ENCODE measurements at places on chromosomes 1 and 21. TPM values are rescaled to one million over a fixed set of nuclear protein-coding genes. Genes with fewer than 3 reads are reported as not detected.

GRCh38 chr1:54606096-54606989, 17.0 kb downstream of the FAM151A start:
- peaks cover 17% of the 10 kb centered on the region for H3K4me1 ChIP-seq
- DNase-seq = no peak
- H3K36me3 ChIP-seq = no peaks in the 10 kb centered on the region

DNA sequence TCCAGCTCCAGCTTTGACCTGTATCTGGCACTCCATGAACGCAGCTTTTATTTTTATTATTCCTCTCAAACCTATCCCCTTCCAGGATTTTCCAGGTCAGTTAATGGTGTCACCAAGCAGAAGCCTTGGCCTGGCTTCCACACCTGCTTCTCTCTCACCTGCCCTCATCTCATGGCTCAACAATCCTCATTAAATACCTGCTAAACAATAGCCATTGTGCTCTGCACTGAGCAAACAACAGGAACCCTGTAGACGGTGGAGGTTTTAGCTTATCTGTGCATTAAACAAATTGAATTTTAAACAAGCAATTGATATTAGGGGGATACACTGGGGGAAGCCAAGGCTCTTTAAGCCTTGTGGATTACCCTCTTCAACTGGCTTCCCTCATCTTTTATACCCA, 15.3 kb downstream of the PYCR2 start:
- peak; percentile 6 for DNase-seq
- no peaks in the 10 kb centered on the region for H3K27me3 ChIP-seq
- H3K4me1 ChIP-seq = peaks cover 10% of the 10 kb centered on the region
- H3K36me3 ChIP-seq = no peaks in the 10 kb centered on the region

DNA sequence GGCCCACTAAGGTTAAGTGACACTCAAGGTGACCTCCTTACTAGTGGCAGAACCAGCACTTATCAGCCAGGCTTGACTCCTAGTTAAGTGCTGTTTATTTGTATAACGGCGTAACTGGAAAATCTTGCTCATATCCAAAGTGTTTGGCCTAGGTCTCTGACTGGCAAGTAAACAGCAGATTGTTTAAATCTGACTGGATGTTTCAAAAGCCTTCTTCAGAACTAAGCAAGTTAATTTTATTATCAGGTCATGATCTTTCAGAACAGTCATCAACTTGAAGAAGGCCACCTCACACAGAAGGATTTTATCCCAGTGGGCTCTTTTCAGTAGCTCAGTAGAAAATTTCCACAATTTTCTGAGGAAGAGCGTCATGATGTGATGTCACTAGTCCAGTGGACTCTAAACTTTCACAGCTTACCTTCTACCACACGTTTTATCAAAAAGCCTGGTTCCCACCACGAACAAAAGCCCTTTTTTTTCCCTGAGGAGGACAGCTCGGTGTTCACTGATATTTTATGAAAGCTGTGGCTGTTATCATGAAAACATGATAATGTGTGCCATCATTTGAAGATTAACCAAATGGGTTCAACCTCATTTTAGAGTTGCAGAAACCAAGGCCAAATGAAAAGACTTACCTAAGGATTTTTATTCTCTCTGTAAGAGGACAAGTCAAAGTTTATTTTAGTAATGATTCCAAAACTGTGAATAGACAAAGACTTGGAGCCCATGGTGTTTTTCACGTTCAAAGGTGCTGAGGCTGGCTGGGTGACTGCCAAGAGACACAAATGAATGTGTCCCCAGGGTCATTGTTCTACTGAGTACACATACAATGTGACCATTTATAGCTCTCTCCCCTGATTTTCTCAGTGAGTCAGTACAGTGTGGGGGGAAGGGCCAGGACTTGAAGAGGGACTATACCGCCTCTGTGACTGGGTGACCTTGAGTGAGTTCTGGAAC, 9.1 kb downstream of the SGIP1 start:
- H3K4me3 ChIP-seq = no peak overlapping the region
- no peaks in the 10 kb centered on the region for H3K4me1 ChIP-seq
- peaks cover 4% of the 10 kb centered on the region for H3K27me3 ChIP-seq
- H3K36me3 ChIP-seq = no peaks in the 10 kb centered on the region

GRCh38 chr1:71987181-71987580, 295.2 kb downstream of the NEGR1 start:
- DNase-seq = no peak
- no peaks in the 10 kb centered on the region for H3K4me1 ChIP-seq
- no peaks in the 10 kb centered on the region for H3K36me3 ChIP-seq
- H3K27ac ChIP-seq = no peak overlapping the region
- H3K4me3 ChIP-seq = no peak overlapping the region
- no peaks in the 10 kb centered on the region for H3K27me3 ChIP-seq

GRCh38 chr1:204139088-204139487, 12.8 kb downstream of the ETNK2 start:
- no peak overlapping the region for H3K4me3 ChIP-seq
- H3K27ac ChIP-seq = no peak overlapping the region
- peaks cover 31% of the 10 kb centered on the region for H3K27me3 ChIP-seq
- no peak for DNase-seq
- H3K36me3 ChIP-seq = no peaks in the 10 kb centered on the region

DNA sequence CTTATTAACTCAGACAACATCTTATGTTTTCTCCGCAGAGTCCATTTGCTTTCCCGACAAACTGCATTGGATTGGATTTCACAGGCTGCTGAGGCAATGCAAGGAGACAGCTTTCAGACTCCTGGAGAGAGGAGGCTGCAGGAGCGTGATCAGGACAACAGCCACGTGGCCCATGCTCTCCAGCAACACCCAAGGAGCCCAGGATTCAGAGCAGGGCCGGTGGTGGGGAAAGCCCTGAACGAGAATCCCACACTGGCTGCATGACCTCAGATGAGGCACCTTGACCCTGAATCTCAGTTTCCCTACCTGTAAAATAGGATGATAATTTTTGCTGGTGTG, 78.3 kb upstream of the NFASC start:
- no peak overlapping the region for H3K4me3 ChIP-seq
- H3K36me3 ChIP-seq = no peaks in the 10 kb centered on the region
- no peaks in the 10 kb centered on the region for H3K4me1 ChIP-seq
- no peak for DNase-seq
- no peak overlapping the region for H3K27ac ChIP-seq

DNA sequence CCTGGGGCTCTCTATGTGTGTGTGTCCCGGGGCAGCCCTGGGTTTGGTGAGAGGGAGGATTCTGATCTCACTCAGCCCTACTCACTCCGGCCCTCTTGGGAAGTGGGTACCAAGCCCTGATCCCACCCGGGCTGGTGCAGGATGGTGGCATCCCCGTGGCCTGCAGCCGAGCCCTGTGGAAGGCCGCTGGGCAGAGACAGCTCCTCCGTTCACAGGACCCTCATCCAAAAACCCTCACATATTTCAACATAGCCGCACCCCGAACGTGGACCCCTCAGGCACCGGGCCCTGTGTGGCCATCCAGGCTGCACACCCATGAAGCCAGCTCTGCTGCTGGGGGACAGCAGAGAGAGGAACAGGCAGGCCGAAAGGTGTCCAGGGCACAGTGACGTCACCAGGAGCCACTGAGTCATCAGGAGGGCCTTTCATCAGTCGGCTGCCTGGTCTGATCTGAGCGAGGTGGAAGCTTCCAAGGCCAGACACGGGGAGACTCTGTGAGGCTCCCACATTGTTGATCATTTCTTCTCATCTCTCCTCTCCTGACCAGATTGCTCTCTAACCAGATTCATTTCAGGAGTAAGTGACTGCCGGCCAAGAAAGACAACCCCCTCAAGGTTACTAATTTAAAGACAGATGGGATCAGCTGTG, 16.2 kb upstream of the GPR157 start:
- 0 out of 3 replicates have a peak, but pooled peaks cover 2% of the 10 kb centered on the region for H3K4me1 ChIP-seq
- no peak overlapping the region for H3K27ac ChIP-seq
- H3K36me3 ChIP-seq = no peaks in the 10 kb centered on the region
- peak; percentile 41 for DNase-seq
- H3K27me3 ChIP-seq = peaks cover 46% of the 10 kb centered on the region

DNA sequence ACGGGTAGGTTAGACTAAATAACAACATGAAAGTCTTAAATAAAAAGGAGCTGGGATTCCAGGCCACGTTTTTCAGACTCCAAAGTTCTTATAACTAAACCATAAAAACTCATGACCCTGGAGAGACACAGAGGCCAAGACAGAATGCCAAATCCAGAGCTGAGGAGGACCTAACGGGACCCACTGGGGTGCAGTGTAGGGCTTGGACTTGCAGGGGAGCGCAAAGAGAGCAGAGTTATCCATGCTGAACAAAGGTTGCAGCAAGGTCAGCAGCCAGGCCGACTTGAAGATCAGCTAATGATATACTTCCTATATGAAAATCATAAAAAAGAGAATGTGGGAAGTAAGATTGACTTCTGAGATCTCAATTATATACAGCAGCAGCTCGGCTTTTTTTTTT, 237.1 kb downstream of the TM2D1 start:
- no peak overlapping the region for H3K27ac ChIP-seq

- H3K4me1 ChIP-seq = peaks cover 22% of the 10 kb centered on the region
- peak; percentile 19 for DNase-seq
- H3K4me3 ChIP-seq = no peak overlapping the region
- peaks cover 56% of the 10 kb centered on the region for H3K36me3 ChIP-seq
- no peaks in the 10 kb centered on the region for H3K27me3 ChIP-seq
Observed at GRCh38 chr21:42839271-42840231, 39.8 kb downstream of the WDR4 start.

- H3K4me3 ChIP-seq = no peak overlapping the region
- H3K36me3 ChIP-seq = no peaks in the 10 kb centered on the region
- no peaks in the 10 kb centered on the region for H3K27me3 ChIP-seq
- no peak for DNase-seq
Observed at GRCh38 chr1:32001863-32002262, 11.8 kb upstream of the KHDRBS1 start.

Gene FTCD
- total RNA-seq = 1.1 TPM

Gene AGRN
- total RNA-seq = 111 TPM

Gene MCOLN2
- 0.18 TPM for total RNA-seq

Gene CLDN14
- not detected for total RNA-seq

Gene CD34
- not detected for total RNA-seq

Gene KLHDC7A
- not detected for total RNA-seq
